ENCODE measurements at places on chromosomes 16 and 17.

DNA sequence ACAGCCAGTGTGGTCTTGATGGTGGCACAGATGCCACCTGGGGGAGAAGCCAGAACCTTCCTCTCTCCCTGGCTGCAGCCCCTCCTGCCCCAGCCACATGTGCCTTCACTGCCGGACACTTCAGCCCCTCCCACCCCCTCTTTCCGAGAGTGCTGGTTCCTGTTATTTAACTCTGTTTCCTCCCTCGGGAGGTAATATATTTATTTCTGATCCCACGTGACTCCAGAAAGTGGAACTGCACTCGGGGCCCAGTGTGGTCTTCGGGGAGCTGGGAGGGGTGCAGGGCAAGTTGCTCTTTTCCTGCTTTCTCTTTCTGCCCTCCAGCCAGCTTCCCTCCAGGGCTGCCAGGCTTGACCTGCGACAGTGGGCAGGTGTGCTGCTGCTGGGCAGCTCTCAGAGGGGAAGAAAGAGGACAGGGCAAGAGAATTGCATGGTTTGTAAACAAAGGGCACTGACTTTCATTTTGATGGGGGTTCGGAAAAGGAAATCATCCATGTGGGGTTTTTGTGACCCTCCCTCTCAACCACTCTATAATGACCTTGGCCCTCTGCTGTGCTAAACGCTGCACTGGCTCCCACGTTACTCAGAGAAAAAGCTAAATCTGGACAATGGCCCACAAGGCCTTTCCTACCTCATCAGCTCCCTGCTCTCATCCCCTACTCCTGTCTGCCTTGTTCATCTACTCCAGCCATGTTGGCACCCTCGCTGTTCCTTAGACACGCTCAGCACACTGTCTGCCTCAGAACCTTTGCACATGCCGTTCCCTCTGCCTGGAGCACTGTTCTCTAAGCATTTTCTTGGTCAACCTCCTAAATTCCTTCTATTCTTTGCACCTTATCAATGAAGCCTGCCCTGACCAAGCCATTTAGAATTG, 8.2 kb upstream of the CIITA start:
- DNase-seq: no peak

- no peak for DNase-seq
These were observed 95.6 kb upstream of the HS3ST4 start for GRCh38 chr16:25596194-25596593.

- DNase-seq: no peak
These were observed 2.0 kb upstream of the KRT38 start for GRCh38 chr17:41442739-41443138.

DNA sequence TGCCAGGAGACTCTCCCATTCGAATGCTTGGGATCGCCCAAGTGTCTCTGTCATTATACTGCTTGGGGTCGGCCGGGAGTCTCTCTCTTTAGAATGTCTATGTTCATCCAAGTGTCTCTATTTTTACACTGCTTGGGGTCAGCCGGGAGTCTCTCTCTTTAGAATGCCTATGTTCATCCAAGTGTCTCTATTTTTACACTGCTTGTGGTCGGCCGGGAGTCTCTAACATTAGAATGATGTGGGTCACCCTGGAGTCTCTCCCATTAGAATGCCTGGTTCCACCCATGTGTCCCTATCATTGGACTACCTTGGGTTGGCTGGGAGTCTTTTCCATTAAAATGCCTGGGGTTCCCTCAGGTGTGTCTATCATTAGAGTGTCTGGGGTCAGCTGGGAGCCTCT, 2230.4 kb downstream of the TP53TG3F start:
- no peak for DNase-seq

DNA sequence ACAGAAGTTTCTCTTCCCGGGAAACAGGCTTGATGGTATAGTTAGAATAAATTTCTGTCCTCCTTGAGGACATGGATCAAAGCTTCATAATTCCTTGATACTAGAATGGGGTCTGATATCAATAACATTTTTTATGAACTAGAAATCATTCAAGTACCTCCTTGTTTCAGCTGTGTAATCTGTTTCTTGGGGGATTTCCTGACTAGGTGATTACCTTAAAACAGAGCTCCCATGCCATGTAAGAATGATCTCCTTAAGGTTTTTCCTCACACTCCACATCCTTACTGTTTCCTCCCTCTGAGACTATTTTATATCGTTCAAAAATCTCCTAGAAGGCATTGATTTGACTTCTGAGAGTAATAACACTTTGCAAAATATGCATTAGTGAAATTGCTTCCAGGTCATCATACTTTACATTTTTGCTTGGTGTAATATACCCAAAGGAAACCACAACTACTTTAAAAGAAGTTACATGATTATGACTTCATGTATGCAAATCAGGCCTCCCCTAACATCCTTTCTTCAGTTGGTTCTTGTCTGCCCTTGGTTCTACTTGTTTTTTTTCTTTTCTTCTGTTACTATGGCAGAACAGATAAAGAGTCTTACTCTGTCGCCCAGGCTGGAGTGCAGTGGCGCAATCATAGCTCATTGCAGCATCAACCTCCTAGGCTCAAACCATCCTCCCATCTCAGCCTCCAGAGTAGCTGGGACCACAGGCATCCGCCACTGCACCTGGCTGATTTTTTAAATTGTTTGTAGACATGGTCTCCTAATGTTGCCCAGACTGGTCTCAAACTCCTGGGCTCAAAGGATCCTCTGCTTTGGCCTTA, 388.8 kb downstream of the ZFHX3 start:
- no peak for DNase-seq

- no peak for DNase-seq
These were observed 5.1 kb upstream of the HOXB2 start for GRCh38 chr17:48549914-48550501.

DNA sequence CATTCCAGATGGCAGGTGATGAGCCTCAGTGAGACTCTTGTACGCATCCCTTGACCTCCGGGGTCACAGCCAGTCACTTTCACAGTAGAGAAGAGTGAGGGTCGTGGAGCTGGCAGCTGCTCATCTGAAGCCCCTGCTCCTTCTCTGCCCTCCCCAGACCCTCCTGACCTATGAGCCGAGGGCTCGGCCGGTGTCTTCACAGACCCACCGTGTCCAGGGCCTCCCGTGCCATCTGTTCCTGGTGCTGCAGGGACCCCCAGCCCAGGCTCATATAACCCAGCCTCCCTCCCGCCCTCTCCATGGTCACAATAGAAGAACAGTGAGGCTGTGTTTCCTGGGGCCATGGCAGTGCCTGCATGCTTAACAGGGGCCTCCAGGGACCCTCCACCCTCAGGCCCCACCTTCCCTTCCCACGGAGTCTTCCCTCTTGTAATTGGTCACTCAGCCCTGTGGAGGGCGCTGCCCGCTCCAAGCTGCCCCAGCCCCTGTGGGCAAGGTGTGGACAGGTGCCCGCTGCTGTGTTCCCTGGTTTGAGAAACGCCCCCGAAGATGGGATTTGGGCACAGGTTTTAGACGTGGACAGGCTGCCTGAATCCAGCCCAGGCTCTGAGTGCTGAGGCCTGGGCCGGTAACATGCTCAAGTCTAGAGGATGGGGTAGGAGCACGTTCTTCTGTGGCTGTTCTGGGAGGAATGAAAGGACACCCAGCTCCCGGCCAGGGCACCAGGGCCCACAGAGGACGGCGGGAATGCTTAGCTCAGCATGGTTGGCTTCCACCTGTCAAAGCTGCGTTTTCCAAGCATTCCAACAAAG, 38.7 kb downstream of the ACSF3 start:
- no peak for DNase-seq

- DNase-seq: no peak
These were observed 42.4 kb upstream of the LONP2 start for GRCh38 chr16:48201515-48202201.

GRCh38 chr17:30554839-30555751, 77.9 kb downstream of the GOSR1 start:
- peak; percentile 70 for DNase-seq

DNA sequence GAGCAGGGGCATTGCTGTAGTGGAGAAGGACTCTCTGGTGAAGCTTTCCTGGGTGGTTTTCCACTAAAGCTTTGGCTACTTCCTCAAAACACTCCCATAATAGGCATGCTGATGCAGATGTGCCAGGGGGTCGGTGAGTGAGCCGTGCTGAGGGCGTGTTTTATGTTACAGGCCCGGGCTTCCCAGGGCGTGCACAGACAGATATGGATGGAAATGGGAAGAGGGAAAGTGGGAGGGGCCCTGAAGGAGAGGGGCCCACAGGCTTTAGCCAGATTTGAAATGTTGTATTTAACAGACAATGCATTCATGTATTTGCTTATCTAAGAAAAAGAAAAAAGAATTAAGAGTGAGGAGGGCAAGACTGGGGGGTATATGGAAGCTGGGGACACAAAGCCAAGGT, 56.3 kb downstream of the IL21R start:
- DNase-seq: no peak

DNA sequence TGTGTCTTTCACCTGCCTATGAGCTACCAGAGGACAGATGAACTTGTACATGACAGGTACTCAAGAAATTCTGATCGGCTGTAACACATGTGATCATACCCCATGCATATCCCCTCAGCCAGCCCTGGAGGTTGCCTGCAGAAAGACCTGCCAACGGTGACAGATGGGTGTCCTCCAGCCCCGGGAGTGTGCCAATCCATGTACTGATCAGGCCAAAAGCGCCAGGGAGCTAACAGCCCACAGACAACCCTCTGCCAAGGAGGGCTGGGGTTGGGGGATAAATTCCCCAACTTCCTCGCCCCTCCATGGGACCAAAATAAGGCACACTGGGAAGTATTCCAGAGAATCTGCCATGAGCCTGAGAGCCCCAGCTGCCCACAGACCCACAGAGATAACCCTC, 189.4 kb downstream of the CCT6B start:
- DNase-seq: no peak

DNA sequence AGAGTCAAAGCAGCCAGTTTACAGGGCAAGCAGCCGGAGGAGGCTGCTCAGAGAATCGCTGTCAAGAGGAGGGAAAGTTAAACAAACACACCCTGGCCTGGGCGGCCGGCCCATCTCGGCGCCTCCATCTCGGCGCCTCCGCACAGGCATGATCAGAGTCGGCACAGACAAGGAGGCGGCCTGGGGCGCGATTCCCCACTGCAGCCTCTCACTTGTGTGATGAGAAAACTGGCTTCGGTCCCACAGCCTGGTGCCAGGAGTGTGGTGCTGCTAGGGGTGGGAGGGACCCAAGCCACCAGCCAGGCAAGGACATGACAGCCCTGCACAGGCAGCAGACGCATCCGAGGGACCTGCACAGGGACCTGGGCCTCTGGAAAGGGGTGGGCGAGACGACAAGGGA, 17.7 kb downstream of the SLC38A10 start:
- no peak for DNase-seq

- DNase-seq: no peak
These were observed 341.7 kb downstream of the CPPED1 start for GRCh38 chr16:12461971-12462370.
